ENCODE measurements at places on chromosomes 1 and 21.

DNA sequence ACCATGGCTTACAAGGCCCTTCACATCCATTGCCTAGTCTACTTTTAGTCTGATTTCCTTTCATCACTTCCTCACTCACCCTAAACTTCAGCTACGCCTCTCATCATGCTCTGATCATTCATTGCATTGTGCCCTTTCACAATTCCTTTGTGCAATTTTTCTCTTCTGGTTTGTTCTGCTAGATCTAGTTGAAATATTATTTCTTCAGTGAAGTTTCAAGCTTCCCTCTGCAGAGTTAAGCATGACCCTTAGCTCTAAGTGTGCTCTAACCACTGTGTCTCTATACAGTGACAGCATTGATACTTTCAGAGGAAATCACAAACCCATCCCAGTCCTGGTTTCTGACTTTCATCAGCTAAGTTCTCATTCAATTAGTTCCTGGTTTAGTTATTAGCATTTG is 166.1 kb downstream of the PLA2G4A start:
- DNase-seq: no peak

GRCh38 chr1:26145041-26145959 is 13.6 kb upstream of the FAM110D start:
- DNase-seq: peak; percentile 48

GRCh38 chr1:31725777-31726535 is 22.1 kb upstream of the COL16A1 start:
- DNase-seq: no peak

DNA sequence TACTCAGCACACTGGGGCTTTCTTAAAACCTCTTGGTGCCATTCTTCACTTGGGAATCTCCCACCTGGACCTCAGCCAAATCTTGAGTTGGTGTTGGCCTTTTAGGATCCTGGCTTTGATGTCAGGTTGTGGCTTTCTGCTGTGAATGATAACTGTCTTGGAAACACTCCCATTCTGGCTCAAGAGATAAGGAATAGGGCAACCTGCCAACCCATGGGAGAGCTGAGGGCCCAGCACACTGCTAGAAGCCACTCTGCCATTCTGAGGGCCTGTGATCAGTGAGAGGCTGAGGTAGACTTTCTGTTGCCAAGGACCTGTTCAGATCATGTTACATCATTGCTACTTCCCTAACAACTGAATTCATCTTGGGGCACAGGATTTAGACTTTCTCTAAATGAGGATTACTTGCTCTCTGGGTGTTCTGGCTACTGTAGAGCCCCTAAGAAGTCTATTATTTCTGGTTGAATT is 45.8 kb downstream of the TTC39A start:
- no peak for DNase-seq

DNA sequence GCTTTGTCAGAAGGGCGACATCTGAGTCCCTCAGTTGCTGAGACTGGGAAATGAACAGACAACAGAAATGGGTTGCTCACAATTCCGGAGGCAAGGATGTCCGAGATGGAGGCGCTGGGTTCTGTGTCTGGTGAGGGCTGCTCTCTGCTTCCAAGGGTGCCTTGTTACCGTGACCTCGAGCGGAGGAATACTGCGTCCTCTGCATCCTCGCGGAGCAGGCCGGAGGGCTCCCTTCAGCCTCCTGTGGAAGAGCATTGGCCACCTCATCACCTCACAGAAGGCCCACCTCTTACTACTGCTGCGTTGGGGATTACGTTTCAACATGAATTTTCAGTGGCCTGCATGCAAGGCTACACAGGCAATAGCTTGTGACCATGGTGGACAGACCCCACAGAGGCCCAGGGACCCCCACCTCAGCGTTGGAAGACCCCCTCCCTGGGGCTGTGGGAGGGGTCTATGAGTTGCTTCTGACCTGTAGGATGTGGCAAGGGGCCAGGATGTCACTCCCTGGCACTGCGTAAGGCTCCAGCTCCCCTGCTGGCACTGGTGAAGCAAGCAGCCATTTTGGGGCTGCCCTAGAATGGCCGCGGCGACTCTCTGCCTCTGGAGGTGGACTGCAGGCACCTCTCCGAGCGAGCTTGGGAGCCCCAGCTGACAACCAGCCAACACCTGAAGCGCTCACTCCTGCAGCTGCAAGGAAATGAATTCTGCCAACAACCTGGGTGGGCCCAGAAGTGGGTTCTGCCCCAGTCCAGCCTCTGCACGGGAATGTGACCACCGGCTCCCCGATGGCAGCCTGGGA is 36.3 kb upstream of the COL6A1 start:
- DNase-seq: no peak

DNA sequence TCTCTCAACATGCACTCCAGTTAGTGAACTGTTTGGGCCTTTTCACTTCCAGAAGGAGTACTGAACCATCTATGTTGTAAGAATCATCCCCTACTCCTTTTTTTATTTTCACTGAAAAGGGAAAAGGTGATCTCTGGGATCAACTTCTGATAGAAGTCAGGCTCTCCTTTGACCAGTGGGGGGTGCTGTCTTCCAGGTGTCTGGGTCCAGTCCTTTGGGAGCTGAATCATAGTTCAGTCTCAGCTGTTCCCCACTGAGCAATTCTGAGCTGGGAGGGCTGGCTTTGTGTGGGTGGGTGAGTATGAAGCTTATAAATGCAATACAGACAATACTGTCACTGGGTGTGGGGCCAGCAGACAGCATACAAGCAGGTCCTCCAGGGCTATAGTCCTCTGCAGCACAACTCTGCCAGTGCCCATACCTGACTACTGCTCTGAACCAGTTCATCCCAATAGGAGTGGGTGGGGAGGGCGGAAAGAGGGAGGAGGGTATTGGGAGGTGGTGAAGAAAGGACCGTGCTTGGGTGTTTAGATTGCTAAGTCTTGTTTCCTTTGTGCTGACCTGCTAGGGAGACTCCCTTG is 12.5 kb upstream of the SARS1 start:
- no peak for DNase-seq

DNA sequence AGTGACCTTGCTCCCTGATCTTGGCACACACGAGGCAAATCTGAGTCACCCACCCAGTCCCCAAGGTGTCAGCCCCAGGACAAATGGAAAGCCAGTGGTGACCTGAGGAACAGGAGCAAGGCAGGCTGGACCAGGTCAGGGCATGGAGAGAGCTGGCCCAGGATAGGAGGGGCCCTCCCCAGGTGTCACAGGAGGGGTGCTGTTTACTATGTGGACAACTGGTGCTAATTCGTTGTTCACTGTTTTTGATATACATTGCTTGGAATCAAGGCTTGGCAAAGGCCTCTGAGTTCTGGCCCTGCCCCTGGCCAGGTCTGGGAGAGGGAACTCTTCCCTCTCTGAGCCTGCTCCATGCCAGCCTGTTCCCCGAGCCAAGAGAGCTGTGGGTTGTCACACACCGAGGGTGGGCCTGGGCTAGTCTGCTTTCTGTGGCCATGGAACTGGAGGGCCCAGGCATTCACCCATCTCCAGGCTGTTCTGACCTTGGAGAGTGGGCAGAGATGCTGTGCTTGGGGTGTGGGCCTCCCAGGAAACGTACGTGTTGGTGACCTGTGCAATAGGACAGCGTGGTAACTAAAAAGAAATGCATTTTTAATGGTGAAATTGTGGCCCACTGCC is 41.8 kb downstream of the CRYAA start:
- no peak for DNase-seq

GRCh38 chr1:77484926-77485325 is 197.5 kb downstream of the ZZZ3 start:
- DNase-seq: no peak

- DNase-seq: no peak
Measured at GRCh38 chr1:85571828-85572227, 8.7 kb upstream of the CCN1 start.

GRCh38 chr1:55584526-55585401 is 369.6 kb upstream of the USP24 start:
- no peak for DNase-seq

GRCh38 chr1:203153051-203153988 is 22.3 kb downstream of the MYBPH start:
- no peak for DNase-seq

GRCh38 chr1:24871306-24871901 is 58.7 kb downstream of the RUNX3 start:
- no peak for DNase-seq

GRCh38 chr1:192789871-192790270 is 19.0 kb upstream of the RGS2 start:
- no peak for DNase-seq

- no peak for DNase-seq
Measured at GRCh38 chr1:232507571-232507970, 122.4 kb downstream of the SIPA1L2 start.

- DNase-seq: no peak
Measured at GRCh38 chr1:229844675-229845074, 218.6 kb downstream of the URB2 start.

GRCh38 chr1:9115351-9116205 is 13.3 kb downstream of the GPR157 start:
- no peak for DNase-seq

GRCh38 chr1:72075425-72075824 is 206.9 kb downstream of the NEGR1 start:
- no peak for DNase-seq

- DNase-seq: no peak
Measured at GRCh38 chr1:234686035-234686434, 76.1 kb upstream of the IRF2BP2 start.

GRCh38 chr1:185526344-185527307 is 207.6 kb upstream of the HMCN1 start:
- DNase-seq: no peak

DNA sequence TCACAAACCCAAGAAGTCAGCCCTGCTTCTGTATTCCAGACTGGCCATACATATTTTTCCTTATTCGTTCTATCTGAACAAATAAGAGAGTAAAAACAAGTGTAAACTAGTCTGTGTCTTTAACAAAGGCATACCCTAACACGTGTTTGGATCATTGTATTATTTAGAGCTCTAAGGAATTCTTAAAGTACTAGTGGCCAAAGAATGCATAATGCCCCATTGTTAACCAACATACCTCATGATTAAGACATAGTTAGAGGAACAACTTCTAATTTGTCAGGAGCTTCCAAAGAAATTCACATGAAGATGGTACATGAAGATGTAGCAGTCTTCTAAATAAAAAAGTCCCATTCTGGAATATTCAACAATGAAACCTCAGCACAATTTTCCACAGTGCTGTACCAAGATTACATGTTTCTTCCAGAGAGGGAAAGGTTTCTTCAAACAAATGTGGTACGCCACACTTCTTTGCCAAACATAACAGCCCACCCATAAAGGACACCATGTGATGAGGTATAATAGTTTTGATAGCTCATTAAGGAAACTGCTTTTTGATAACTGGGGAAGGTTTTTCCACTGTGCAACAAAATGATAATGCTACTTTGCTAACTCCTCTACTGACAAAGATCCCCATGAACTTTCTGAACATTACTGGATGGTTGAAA is 5.0 kb downstream of the PALMD start:
- DNase-seq: no peak

- no peak for DNase-seq
Measured at GRCh38 chr1:244255426-244255965, 196.2 kb downstream of the ADSS2 start.

DNA sequence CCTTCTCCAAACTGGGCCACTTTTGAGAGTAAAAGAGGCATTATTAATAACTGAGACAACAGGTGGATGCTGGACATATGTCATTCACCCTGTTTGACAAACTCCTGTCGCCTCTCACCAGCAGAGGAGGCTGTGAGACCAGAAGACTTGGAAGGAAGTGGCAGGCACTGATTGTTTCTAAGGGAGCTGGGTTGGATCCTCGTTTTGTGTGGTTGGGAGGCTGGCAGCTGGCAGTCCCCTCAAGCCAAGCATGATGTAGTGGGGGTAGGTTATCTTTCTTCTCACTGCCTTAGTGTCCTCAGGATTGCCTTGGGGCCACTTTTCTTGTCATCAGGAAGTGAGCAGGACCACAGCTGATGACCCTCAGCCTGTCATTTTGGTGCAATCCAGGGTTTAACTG is 86.5 kb upstream of the KCNJ15 start:
- no peak for DNase-seq

DNA sequence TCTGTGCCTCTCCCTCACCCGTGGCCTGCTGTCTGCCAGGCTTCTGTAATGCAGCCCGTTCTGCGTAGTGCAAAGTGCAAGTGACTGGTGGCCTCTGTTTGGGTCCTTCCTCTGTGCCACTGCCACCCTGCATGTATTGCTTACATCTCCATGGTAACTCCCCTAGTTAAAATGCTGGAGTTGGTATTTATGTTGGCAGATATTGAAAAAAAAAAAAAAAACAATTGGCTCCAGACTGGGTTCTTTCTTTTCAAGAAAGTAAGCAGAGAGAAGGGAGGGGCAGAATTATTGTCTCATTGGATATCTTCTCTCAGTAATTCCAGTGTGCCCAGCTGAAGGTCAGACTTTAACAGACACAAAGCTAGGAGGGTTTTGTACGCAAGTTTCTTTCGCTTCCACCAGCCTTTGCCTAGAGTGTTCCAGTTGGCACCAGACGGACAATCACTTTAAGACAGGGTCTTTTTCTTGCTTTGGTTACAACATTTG is 242.3 kb downstream of the PBX1 start:
- DNase-seq: no peak

- no peak for DNase-seq
Measured at GRCh38 chr1:198620218-198620617, 18.6 kb upstream of the PTPRC start.

DNA sequence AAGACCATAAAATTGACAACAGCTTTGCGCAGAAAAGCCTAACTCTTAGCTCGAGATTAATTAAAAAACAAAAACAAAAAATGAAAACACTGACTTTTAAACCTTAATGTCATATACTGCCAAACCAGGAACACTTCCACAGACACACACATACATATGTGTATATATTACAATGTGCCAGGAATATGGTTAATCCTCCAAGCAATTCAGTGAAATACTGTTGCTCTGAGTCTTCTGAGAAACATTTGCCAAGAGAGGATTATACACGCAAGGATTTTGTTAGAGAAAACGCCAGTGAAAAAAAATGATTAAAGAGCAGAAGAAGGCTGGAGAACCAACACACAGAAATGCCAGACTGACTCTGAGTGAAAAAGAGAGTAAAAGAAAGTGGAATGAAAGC is 116.7 kb upstream of the CHRM3 start:
- no peak for DNase-seq

DNA sequence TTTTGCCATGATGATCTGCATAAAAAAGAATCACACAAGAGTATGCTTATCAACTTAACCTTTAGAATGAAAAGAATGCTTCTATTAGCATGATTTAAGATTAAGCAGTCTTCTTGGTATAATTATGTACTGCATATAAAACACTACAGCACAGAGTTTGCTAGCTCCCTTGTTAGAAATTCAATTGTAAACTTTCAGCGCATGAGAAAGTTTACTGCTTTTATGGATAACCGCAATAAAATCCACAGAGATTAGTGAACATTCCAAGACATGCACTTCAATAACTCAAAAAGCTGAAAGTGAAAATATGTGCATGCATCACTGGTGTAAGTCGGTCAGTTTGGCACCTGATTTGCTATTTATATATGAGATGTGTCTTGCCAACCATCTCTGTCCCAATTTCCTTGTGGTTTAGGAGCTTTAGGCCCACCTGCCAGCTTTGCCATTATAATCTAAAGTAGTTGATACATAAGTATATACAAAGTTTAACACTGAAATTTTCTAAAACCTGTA is 16.9 kb downstream of the CCT8 start:
- DNase-seq: no peak

DNA sequence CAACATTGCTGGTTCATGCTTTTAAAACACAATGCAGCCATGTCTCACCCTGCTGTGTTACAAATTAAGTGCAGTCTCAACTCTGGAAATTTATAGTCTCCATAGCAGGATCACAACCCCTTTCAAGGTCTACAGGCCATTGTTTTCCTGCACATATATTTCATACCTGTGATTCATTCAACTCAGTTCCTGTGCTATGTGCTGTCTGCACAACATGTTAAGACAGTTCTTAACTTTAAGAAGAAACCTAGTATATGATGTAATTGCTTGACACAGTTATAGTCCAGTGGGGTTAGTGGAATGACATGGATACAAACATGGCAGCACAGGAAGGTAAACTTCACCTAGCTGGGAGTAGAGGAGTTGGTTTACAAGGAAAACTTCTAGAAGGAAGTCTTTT is 106.4 kb downstream of the IFI44 start:
- DNase-seq: no peak

Measured in stimulated activated CD4-positive, alpha-beta T cell treated with anti-CD3 and anti-CD28 coated beads, Interleukin-1b, Interleukin-23, amount 100 ng/mL, for 1 hour (primary cell).